NCI-H2029 treated with DMSO at 0.1 percent for 48 hours (cell line): ENCODE measurements at places on chromosomes 7 and 10.

- no peak for DNase-seq
Measured at GRCh38 chr10:176677-177076, 41.4 kb downstream of the ZMYND11 start.

- peak; percentile 67 for DNase-seq
Measured at GRCh38 chr10:31157123-31158010, 125.7 kb upstream of the ZNF438 start.

GRCh38 chr10:22648547-22648961 is 65.8 kb downstream of the PIP4K2A start:
- no peak for DNase-seq

DNA sequence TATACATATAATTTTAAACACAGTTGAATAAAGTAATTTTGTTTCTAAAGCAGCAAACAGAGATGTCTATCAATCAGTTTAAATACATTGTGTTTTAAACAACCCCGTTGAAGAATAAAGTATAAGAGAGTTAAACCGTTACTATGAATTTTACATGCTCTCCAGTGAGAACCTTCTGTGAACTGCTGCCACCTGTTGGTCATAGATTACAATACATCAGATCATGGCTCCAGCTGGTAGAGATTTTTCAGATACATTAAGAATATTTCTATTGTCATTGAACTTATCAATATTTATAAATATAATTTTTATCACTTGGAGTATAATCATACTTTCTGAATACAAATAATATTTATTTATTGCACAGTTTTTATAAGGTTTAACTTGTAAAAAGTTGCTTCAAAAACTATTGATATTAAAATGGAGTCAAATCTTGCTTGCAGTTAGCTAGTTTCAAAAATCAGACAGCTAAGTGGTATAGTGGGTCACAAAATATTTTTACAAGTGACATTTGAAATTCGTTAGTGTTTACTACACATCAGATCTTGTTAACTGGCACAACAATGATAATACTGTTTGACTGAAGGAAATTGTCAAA is 561.2 kb upstream of the PHF14 start:
- DNase-seq = peak; percentile 9
